Stimulated activated CD4-positive, alpha-beta T cell treated with anti-CD3 and anti-CD28 coated beads, TNF-alpha, amount 100 ng/mL, for 1 hour (primary cell): ENCODE measurements at places on chromosomes 12 and 14.

DNA sequence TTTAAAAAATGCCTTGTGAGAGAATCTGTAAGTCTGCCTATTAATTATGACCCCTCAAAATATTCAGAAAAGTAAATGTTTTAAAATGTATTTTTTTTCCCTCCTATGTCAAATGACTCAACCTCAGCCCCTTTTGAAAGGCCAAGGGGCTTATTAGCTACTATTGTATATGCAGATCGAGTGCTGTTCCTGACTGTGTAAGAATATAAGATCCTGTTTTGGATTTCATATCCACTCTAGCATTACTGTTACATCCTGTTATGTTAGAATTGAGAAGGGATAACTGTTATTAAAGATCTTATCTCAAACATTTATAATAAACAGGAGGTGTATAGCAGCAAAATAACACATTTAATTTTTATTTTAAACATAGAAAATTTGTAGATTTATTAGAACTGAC lies 46.6 kb upstream of the TPH2 start:
- DNase-seq, result no peak

GRCh38 chr14:63277591-63278183 lies 41.0 kb downstream of the GPHB5 start:
- DNase-seq, result no peak

GRCh38 chr14:63910583-63911363 lies 58.0 kb downstream of the SYNE2 start:
- DNase-seq, result no peak

DNA sequence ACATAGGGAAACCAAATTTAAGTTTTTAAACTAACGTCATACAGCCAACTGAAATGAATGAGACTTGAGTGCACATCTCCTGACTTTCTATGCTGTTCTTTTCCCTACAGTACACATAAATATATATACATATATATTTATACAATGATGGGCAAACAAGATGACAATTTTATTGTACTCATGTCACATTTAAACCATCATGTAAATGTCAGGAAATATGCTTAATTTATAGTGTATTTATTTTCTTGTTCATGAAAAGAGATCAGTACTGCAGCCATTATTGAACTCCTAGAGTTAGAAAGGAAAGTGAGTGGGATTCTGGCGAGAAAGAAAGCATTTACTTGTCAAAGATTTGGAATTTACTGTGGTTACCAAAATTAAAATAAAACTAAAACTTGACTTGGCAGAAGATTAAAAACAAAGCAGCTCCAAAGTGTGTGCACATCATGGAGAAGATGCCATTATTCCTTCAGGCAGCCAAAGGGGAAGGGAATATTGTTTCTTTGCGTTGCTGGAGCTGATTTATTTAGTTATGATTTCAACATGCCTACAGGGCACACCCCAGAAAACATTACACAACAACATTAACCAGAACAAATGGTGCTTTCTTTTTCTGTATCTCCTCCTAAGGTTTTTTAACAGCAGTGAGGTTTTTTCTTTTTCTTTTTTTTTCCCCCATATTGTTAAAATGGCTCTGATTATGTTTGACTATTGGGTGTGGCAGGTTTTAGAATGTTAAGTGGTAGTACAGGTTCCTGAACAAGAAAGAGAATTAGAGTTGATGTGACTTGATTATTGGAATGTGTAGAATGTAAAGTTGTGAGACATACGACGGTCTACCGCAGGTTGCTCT lies 144.6 kb downstream of the RAD51B start:
- DNase-seq, result no peak

DNA sequence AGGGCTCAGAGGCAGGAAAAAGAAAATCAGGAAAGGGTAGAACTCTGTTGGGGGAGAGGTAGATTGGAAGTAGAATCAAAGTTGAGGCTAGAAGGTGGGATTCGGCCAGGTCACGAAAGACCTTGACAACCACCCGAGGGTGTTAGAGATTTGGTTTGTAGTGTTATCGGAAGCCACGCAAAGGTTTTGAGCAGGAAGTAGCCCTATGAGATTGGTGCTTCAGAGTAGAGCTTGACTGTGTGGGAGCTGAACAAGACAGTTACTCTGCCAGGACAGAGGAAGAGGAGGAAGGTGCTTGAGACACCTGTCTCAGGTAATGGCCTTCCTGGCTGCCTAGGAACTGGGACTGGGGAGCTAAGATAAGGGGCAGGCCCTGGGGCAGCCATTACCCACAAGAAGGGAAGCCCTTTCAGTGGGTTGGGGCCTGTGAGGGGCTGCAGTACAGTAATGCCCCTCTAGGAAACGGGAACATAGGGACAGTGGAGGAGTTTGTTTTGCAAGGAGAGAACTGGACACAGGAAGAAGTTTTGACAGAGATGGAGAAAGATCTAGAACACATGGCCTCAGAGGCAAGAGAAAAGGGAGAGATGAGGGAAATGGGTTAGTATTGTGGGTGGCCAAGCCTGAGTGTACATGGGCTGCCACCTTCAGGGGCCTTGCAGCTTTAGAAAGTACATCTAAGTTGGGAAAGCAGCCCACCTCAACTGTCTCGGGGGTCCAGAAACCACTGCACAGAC lies 73.5 kb downstream of the RIN3 start:
- DNase-seq, result no peak

DNA sequence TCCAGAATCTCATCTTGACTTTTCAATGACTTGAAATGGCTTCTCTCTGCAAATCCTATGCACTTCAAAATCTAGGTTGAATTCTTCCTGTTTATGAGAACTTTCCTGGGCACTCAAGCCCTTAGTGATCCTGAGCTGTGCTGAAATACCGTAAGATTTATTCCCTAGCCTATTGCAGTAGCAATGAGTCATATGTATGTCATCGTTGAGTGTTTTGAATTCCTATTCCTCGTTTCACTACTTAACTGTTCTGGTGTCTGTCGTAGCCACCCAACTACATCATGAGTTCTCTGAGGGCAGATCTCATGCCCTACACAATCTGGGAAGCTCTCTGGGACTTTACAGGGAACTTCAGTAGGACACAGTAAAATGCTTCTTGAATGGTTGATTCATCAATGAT lies 190.8 kb upstream of the TMEM132C start:
- DNase-seq, result no peak

- DNase-seq, result no peak
Measured at GRCh38 chr14:95062946-95063345, 94.4 kb downstream of the DICER1 start.

DNA sequence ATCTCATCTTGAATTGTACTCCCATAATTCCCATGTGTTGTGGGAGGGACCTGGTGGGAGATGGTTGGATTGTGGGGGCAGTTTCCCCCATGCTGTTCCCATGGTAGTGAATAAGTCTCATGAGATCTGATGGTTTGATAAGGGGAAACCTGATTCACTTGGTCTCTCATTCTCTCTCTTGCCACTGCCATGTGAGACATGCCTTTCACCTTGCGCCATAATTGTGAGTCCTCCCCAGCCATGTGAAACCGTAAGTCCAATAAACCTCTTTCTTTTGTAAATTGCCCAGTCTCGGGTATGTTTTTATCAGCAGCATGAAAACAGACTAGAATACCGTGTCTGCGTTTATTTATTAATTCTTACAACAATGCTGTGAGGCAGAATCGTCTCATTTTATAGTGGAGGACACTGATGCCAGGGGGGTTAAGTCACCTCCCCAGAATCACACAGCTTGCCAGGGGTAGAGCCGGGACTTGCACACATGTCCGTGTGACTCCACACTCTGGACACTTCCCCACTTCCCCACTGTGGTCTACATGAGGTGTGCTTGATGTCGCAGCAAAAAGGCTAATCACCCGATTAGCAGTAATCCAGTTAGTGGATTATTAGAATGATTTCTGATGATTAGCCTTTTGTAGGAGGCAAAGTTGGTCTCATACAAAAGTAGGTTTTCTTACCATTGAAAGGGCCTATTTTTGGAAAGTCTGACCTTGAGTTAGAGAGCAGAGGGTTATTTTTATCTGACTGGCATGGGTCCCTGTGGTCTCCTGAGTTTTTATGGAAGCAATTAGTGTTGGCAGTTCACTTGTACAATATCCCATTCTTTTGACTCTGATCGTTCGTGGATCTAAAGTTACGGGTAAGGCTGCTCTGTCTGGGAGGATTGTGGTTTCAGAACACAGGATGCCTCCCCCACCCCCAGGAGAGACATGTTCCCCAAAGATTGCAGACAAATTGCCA lies 47.4 kb upstream of the BCL7A start:
- no peak for DNase-seq

GRCh38 chr14:87080146-87080545 lies 912.8 kb downstream of the GALC start:
- no peak for DNase-seq

DNA sequence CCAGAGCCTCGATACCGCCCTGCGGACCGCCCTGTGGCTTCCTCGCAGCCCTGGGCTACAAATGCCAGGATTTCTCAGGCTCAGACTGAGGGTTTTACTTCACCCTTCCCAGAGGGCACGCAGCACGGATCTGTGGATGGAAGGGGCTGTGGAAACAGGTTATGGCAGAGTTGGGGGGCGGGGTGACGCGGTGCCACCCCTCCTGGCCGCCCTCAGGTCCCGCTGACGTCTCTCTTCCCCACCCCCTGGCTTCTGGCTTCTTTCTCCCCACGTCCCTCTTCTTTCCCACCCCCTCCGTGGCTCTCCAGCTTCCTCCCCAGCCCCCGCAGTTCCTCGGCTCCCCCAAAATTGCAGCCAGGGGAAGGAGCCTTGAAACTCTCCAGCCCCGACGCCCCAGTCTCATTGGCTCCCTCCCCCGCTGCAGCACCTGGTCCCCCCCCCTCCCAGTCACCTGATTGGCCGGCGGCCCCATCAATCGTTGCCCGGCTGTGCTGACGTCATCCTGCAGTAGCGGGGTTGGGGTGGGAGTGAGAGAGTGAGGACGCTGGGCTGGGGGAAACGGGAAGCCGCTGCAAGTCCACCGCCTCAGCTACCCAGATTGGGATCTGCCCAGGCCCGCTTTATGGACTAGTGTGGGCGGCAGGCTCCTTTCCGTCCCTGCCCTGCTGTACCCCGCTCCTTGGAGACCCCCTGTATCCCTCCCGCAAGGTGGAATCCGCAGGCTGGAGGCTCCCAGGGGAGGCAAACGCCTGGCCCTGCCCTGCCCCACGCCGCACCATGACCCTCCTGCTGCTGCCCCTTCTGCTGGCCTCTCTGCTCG lies at the start of gene CLSTN3:
Gene CLSTN3 (plus strand): TSS at position 500 of the 820 bp plus-strand sequence. CDS start 278 bp downstream, at position 778.
- DNase-seq, result peak; percentile 66

DNA sequence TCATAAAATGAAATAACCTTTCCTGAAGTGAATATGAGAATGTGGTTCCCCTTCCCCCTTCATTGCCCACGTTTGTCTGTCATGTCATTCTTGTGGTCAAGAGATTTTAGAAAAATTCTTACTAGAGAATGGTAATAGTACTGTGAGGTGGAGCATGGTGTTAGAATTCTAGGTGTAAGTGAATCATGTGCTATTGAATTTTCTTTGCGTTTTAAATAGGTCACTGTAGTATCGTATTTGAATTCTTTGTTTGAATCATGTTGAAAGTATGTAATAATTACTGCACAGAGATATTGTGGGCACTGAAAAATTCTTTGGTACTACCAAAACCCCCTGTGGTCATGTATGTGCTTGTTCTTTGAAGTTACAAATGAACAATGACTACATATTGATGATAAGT lies 49.9 kb downstream of the FUT8 start:
- DNase-seq, result no peak

GRCh38 chr12:116002890-116003536 lies 274.5 kb downstream of the MED13L start:
- DNase-seq, result no peak

DNA sequence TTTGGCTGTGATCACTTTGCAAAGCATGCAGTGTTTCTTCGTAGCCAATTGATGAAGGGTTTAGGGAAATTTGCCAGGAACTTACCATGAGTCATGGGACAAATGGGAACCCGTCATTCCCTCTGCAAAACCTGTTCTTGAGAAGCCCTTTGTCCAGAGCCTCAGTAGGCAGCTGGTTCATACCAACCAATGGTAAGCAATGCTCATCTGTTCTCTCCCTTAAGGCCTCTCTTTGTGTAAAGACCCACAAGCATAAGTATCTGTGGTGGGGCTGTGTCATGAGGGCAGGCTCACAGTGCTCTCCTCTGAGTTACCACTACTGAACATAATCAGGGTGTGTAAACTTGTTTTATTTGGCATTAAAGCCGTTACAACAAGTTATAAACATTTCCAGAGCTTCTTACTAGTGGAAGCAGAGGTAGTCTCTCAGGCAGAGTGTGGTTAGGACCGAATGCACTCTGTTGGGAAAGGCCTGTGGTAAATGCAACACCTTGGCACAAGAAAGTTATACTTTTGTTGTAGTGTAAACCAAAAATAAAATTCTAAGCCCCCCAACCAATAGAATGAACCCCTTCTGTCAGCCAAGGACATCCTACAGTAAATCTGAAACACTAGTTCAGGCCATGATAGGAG lies 119.8 kb downstream of the SINHCAF start:
- no peak for DNase-seq

DNA sequence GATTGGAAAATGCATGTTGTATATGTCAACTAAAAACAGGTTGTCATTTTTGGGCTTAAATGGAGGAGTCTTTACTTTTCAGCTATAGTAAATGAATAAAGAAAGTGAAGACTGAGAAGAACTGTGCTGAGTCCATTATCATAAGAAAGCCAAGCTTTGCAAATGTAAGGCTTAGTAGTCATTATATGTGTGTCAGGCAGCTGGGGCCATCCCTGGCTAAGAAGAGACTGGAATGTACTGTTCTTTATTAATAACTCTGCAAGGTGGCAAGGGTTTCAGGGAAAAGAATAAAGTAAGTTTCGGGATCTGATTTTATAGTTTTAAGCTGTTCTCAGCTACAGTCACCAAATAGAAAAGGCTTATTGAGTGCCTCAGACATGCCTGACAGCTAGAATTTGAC lies 48.7 kb downstream of the SRGAP1 start:
- DNase-seq, result no peak

DNA sequence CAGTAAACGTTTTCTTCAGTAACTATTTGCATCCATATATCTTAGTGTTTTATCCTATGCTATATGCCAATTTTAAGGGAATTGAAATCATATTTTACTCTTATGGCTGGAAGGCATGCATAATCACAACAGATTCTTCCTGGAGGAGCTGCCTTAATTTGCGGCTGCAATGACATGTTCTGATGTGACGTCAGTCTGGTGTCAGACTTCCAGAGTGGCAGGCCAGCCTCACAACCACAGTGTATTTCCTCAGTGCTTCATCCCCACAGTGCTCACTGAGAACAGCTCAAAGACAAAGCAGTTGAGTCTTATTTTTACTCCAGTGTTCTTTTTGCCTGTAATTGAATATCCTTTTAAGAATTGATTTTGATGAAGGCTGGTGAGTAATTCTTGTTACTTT lies 107.1 kb downstream of the PLEKHA5 start:
- DNase-seq, result no peak

DNA sequence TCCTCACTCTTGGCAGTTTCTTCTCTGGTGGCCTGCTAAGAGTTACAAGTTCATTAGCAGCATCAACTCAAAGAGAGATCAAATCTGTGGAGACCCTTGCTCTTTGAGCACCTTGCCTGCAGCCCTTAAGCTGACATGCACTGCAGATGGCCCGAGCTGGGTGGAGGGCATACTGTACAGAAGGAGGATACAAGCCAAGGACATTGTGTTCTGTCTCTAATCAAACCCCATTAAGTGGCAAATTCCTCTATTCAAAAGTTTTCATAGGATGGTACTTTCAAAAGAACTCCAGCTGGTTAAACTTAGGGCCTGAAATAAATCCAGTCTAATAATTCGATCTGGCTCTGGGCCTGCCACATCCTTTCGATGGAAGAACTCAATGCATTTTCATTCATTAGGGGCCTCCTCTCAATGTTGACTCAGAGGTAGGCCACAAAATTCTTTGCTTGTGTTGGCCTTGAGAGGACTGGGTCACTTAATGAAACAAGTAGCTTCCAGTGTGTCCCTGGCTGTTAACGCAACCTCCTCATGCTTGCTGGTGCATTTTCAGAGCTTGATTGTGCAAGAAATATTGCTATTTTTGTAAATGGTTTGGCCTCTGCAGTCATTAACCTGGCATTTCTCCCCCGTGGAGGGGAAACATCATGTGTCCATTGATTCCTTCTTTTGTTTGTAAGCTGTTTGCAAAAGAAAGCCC lies 318.2 kb downstream of the NUAK1 start:
- DNase-seq, result no peak
